ENCODE measurements at places on chromosomes 16 and 17.
A peak's percentile ranks its signal among the peaks of the same experiment; 100 is the strongest.

DNA sequence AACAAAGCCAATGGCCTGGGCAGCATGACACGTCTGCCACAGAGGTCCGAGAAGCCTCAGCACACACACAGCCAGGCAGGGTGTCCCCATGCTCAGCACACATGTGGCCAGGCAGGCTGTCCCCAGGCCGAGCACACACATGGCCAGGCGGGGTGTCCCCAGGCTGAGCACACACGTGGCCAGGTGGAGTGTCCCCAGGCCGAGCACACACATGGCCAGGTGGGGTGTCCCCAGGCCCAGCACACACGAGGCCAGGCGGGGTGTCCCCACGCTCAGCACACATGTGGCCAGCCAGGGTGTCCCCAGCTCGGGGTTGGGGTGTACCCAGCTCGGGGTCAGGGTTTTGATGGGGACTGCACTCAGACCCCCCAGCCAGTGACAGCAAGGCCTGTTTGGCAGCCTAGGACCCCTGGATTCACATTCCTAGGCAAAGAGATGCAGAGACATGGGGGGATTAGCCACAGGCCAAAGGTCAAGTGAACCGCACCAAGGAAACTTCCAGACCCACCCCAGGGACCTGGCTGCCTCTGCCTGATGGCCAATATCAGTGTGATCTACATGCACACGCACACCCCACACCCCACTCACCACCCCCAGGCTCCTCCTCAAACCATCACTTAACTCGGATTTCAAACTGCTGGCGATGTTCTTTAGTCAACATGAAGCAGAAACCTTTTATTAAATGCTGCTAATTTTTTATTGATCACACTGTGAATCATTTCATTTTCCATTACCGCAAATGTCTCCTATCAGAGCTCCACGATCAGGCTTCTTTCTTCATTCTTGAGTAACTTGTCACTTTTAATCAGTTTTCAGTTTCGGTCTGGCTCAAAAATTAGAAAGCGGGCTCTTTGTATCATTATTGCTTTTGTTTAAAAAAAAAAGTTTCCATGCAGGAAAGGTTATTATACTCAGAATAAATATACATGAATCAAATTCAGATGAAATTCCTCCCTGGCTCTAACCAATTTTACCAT lies 111.4 kb downstream of the ZNF423 start:
- no peak for DNase-seq

DNA sequence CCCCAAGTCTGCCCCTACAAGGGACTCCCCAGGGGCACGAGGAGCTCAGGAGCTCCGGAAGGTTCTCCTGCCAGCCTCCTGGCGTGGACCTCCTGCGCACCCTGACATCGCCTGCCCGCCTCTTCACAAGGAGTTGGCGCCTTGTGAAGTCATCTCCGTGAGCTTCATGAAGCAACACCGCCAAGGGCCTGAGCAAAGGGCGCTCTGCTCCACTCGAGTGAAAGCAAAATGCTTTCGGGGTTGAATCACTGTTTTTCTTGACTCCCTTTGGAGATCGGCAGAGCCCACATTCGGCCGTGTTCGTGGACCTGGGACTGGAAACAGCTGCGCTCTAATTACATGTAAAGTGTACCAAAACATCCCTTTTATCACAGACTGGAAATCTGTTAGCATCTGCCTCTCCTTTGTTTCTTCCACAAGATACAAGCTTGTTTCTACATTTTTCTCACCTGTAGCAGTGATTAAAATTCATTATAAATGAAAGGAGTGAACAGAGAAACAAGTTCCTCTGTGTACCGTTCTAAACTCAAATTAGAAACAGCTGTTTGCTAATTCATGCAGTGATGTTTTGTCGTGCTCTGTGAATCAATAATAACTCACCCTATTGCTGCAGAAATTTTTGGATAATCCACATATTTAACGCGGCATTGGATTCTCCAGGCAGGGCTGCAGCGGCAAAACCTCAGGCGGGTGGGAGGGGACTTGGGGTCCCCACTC lies 203.3 kb downstream of the ZNF423 start:
- DNase-seq = no peak

GRCh38 chr16:64051824-64052223 lies 1070.0 kb downstream of the CDH11 start:
- DNase-seq = peak; percentile 23

DNA sequence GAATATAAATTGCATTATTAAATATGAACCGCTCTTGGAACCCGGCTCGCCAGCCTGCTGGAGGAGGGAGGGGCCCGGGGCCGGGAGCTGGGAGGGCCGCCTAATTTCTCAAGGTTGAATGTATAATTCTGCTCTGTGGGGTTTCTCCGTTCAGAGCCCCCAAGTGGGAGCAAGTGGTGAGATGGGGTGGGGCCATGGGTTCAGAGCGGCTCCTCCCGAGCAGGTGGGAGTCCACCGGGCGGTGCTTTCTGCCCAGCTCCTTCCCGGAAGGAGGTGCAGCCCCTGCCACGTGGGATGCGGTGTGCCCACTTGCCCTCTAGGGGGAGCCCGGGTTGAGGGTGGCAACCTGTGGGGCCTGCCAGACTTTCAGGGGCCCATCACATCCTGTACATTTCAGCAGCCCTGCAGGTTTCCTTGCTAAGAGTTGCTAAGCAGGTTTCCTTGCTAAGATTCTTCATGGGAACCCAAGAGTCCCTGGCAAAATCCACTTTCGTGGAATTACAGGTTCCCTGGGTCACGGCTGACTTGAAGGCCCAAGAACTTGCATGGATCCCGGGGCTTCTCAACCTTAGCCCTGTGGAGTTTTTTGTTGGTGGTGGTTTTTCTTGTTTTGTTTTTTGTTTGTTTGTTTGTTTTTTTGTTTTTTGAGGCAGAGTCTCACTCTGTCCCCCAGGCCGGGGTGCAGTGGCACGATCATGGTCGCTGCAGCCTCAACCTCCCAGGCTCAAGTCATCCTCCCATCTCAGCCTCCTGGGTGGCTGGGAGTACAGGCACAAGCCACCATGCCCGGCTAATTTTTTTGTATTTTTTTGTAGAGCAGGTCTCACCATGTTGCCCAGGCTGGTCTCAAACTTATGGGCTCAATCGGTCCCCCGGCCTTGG lies 196.7 kb upstream of the GSE1 start:
- peak; percentile 77 for DNase-seq

- no peak for DNase-seq
Observed at GRCh38 chr16:50841081-50841886, 99.4 kb downstream of the CYLD start.

DNA sequence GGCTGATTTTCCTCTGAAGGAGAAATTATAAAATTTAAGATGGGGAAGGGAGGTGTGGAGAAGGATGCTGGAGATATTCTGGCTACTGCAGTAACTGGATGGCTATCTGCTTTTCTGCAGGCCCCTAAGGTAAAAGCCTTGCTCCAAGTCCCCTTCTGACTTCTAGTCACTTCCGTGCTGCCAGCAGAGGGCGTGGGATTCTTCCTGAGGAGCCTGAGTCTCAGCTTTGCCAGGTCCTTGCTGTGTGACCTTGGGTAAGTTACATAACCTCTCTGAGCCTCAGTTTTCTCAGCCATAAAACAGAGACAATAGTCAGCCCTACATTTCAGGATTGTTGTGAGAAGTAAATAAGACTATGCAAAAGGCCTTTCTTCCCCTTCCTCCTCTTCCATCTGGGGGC lies 24.3 kb upstream of the TMEM220 start:
- DNase-seq = peak; percentile 0

- no peak for DNase-seq
Observed at GRCh38 chr16:81810361-81810760, 31.3 kb downstream of the PLCG2 start.

DNA sequence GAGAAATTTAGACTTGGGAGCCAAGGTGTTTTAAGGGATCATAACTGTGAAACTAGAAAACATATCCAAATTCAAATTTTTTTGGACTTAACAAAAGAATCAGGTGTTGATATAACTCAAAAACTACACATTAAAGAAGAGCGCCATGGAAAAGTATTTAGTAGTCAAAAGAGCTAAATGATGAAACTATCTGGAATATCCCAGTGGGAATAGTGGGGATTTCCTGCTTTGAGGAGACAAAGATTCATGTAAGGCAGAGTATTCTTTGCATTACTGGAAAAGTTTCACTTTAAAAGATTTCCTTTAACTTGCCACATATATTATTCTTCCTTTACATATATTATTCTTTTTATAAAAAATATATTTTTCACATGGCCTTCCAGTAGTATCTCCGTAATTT lies 40.3 kb upstream of the VPS4A start:
- DNase-seq = no peak

GRCh38 chr17:71849783-71850768 lies 270.7 kb upstream of the SOX9 start:
- no peak for DNase-seq

DNA sequence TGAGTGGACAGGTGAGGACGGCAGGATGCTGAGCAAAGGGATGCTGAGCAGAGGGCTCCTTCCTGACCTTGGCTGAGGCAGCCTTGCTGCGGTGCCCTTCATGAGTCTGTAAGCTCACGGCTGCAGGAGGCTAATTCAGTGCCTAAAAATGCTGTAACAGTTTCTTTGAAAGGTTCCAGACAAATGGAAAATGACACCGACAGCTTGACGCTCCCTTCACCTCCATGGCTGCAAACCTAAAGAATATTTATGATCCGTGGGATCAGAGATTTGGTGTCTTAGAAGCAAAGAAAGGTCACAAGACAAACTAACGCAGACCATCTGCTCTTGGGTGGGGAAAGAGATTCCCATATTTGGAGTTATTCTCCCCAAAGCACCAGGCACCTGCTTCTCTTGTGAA lies 28.0 kb downstream of the TOM1L2 start:
- no peak for DNase-seq

DNA sequence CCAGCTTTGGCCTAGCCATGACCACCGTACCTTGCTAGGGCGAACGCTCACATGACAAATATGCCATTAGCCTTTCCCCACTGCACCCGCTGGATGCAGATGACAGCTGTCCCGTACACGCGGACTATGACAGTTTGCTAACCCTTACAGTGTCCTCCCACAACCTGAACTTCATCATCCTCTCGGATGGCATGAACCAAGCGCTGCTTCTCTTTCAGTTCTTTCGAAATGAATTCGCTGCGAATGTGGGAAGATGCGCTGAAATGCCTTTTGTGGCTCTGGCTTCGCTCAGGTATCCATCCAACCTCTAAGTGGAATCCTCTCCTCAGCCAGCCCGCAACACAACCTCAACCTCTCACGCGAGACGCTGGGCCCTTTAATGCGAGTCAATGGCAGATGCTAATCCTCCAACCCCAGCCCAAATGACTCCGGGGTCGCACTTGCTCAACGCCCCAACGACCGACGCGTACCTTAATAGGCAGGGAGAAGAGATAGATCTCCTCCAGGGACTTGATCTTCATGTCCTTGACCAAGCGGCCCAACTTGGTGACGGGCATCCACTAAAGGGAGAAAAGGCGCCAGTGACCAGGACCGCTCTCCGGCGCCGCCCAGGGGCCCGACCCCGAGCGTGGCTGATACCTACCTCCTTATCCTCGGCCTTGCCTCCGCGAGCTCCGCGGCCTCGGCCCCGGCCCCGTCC lies 670 bp downstream of the RPS2 start:
- no peak for DNase-seq

DNA sequence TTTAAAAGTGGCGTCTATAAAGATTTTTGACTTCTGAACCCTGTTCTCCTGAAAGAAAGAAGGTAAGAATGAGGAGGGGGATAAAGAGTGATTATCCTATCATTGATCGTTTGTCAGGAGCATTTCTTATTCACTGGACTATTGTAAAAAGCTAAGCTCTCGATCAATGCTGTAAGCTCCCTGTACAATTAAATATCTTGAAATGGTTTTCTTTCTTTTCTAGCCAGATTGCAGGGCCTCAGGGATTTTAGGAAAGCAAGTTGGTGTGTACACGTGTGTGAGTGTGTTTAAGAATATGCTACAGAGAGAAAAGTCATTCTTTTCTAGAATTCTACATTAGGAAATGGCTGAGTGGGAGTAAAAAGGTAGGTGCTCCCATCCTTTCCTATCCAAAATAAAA lies 154.5 kb downstream of the AATF start:
- DNase-seq = no peak

GRCh38 chr17:79065105-79065670 lies 9.4 kb upstream of the ENGASE start:
- DNase-seq = peak; percentile 52

DNA sequence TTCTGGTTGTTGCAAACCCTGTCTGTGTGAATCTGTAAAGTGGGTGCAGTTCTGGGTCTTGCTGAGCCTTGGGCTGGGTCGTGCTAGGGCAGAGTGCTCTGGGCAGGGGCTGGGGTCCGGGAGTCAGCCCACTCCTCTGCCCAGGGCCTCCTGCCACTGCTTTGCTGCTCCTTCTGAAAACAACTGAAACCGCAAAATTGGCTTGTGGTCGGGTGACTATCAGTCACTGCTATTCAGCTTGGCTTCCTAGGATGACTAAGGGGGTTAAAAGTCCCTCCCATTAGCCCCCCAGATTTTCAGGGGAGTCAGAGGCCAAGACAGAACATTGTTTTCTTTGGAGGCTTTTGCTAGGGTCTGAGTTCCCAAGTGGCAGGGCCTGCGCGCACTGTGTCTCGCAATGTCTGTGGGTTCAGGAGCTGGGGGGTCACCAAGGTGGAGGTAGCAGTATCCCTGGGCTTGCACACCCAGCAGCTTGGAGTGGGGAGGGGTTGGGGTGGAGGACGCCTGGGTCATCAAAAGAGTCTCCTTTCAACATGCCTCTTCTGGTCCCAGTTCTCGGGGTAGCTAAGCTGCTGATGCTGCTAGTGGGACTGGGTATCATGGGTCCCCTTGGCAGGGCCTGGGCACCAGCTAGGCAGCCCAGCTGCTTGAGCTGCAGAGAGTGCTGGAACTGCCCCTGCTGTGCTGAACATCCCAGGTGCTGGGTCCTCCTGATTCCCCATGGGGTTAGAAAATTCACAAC lies 13.5 kb upstream of the TBX21 start:
- DNase-seq = no peak

DNA sequence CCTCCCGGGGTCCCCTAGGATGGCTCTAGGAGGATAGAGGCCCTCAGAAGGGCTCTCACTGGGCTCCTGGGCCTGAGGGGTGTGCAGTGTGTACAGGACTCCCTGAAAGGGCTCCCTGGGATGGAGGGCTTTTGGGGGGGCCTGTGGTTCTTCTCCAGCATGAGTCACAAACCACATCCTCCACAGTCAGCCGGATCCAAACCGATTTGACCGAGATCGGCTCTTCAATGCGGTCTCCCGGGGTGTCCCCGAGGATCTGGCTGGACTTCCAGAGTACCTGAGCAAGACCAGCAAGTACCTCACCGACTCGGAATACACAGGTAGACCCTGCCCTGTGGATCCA lies 4.5 kb downstream of the TRPV2 start:
- no peak for DNase-seq

GRCh38 chr16:4623593-4623992 lies 1.0 kb upstream of the MGRN1 start:
- DNase-seq = no peak
